ENCODE measurements at places on chromosomes 6 and 20.
A peak's percentile ranks its signal among the peaks of the same experiment; 100 is the strongest.

GRCh38 chr6:99604166-99605073 is 2.2 kb upstream of the PRDM13 start:
- no peak for DNase-seq

DNA sequence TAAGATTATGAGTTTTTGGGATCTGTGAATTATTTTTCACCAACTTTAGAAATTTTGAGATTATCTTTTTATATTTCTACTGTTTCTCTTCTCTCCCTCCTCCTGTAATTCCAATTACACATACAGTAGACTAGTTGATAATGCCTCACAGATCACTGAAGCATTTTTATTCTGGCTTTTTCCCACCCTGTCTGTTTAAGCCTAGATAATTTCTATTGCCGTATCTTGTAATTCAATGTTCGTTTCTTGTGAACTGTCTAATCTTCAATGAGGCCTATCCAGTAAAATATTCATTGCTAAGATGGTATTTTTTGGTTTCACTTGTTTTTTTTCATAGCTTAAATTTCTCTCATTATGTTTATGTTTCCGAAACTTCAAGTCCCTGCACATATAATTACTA is 12.0 kb downstream of the MDN1 start:
- DNase-seq, result no peak

DNA sequence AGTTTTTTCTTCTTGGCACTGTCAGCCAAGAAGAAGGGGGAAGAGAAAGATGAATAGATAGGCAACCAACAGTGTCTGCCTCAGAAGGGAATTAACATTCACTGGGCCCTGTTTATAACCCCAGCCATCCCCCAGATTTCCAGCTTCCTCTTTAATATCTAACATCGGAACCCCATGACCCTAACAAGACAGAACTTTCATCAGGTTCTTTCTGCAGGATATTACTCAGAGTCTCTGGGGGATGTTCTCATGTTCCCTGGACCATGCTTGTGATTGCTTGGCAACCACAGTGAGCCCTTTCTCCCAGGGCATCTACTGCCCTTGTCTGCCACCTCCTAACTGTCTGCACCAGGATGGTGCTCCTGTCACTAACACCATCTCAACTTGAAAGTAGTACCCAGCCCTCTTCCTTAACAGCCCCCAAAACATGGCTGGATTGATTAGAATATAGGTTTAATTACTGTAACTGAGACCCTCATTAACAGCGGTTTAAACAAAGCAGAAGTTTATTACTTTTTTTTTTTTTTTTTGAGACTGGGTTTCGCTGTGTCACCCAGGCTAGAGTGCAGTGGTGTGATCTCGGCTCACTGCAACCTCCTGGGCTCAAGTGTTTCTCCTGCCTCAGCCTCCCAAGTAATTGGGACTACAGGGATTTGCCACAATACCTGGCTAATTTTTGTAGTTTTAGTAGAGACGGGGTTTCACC is 12.0 kb upstream of the PTPN1 start:
- DNase-seq, result no peak

DNA sequence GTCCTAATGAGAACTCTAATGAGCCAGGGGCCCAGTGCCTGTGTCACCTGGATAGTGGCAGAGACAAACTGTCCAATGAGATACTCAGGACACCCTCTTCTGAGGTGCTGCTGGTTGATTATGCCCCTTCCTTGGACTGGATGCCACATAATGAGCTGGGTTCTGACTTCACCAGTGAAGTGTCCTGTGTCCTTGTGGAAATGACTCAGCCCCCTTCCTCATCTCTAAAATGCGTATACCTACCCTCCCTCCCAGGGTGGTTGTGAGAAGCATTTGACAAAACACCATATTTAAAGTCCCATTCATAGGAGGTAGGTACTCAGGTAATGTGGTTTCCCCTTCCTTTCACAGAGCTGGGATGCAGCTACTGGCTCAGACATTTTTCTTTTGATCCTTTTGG is 28.4 kb upstream of the RNF24 start:
- DNase-seq, result no peak

DNA sequence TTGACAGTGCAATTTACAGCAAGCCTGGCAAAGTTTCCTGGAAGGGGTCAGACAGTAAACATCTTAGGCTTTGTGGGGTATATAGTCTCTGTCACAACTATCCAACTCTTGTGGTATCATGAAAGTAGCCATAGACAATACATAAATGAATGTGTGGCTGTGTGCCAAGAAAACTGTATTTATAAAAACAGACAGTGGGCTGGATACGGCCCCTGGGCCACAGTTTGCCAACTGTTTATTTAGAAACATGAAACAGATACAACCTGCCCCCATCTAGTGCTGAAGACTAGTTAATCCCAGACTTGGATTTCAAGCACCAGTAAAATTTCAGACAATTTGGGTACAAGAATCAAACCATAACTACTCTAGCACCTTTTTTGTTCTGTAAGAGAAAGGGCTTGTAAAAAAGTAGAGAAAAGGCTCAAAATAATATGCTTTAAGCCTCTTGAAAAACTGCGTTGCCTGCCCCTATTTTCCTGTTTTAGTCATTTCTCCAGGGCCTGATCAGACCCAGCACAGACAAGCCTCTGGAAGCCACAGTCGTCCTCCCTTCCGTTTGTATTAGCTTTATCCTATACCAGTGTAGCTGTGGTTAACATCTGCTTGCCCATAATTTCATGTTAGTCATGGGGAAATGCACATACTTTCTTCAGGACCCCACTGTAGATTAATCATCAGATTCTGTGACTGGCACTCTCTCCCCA is 30.8 kb downstream of the JAG1 start:
- DNase-seq, result no peak

- no peak for DNase-seq
These were observed 434.2 kb downstream of the BCKDHB start for GRCh38 chr6:80540700-80541099.

DNA sequence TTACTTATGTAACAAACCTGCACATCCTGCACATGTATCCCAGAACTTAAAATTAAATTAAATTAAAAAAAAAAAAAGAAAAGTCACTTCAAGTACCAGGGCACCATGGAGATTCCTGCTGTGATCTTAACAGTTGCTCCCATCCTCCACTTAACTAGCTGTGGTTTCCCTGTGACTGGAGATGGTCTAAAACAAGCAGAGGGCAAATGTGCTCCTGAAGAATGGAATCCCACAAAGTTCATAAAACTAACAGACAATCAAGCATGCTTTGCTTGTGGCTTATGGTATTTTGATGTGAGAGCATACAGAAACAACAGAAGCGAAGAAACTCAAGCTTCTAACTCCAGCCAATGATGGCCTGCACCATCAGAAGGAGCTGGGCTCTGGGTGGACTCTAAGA is 153.6 kb upstream of the KCNK16 start:
- DNase-seq, result no peak

DNA sequence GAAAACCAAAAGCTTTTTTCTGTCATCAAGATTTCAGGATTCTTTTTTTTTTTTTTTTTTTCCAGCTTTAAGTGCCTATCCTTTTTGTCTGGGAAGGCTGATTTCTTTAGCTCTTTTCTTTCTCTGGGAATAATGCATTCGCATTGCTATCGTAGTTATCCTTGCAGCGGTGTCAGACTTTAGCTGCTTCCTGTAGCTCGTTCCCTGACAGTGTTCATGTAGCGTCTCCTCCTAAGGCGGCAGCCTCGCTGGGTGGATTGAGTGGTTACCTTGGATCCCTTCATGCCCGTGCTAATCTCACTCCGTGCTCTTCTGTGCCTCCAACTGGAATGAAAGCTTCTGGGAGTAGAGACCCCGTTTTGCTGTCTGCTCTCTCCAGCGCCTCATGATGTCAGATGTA is 43.1 kb downstream of the UST start:
- DNase-seq, result no peak

GRCh38 chr6:98832284-98833056 is 1.9 kb upstream of the POU3F2 start:
- DNase-seq, result no peak

GRCh38 chr6:112906726-112907125 is 559.6 kb downstream of the RFPL4B start:
- DNase-seq, result no peak

DNA sequence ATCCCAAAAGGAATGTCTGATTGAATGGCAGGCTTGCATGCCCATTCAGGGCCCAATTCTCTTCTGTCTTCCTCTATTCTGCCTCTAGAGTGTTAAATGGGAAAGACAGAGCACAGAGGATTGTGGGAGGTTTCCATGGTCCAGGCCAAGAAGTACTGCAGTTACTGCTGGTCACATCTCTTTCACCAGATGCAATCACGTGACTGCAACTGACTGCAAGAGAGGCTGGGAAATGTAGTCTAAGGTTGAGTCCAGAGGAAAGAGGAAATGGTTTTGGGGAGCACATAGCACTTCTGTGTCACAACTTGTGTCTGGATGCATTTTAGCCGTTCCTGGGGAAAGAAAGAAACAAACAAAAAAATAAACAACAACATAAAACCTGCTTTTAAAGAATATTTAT is 336.4 kb upstream of the BTBD3 start:
- DNase-seq, result peak; percentile 15

- DNase-seq, result no peak
These were observed 4.9 kb downstream of the ADGRB3 start for GRCh38 chr6:68639826-68640490.

DNA sequence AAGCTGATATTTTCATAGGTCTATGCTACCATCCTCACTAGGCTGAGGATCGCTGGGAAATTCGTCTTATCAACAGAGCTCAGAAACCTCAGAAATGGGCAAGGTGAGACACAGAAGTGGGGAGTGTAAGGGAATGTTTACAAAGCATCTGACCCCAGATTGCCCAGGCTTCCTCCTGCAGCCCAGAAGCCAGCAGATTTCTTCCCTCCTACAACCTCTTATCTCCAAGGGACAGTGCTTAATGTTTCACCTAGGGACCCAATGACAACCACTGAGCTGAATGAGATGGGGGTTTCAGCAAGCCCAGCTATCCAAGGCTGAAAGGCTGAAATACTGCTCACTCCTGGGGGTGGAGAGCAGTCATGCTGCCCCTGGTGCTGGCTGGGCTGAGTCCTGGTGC is 52.4 kb upstream of the TBC1D7 start:
- DNase-seq, result no peak

DNA sequence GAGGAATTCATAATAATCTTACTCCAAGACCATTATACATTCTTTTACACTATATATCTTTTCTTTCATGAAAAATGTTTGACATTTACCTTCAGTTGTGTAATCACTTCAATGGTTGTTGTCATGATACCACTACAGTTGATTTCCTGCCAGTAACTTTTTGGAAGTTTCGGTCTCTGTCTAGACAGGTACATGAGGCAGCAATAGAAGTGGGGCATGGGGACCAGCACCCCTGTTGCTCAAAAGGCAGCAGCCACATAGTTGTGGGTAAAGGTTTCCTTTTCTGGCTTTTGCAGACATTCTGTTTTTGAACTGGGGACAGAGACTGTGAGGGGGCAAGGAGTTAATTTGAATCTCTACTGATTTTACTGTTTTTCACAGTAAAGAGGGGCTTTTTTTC is 14.1 kb downstream of the SAMD5 start:
- no peak for DNase-seq

- no peak for DNase-seq
These were observed 561 bp downstream of the KAT14 start for GRCh38 chr20:18138266-18138582.

- DNase-seq, result no peak
These were observed 6.3 kb upstream of the PARD6B start for GRCh38 chr20:50724851-50725723.

GRCh38 chr6:24396824-24397223 is 5.9 kb upstream of the MRS2 start:
- no peak for DNase-seq

DNA sequence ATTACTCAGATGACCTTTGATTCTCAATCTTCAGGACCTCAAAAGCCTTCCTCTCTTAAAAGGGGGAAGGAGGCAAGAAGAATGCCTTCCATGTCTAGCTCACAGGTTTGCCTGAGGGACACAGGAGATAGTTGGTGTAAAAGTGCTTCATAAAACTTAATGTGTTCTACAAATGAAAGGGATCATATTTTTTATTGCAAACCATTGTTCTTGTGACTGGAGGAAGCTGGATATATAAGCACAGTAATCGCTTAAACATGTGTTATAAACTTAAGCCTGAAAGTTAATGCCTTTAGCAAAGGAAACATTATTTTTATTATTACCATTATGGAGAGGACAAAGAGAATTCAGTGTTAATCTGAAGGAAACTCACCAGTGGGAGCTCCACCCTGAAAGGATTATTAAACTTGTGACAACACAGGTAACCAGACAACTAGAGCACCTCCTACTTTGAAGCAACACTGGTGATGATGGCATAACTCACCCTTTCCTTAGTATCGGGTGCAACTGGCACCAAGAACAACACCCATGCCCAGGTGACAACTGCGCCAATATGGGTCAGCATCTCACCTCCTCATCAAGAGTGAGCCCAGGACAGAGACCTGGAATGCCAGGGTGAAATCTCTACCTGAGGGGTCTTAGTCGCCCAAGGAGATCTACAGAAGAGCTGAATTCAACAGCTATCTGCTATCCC is 288.7 kb upstream of the PRDM1 start:
- no peak for DNase-seq

- DNase-seq, result no peak
These were observed 12.8 kb upstream of the CHRNA4 start for GRCh38 chr20:63373996-63374395.
